ENCODE measurements at places on chromosomes 16 and 17. TPM values are rescaled to one million over a fixed set of nuclear protein-coding genes. Genes with fewer than 3 reads are reported as not detected.
A peak's percentile ranks its signal among the peaks of the same experiment; 100 is the strongest.

DNA sequence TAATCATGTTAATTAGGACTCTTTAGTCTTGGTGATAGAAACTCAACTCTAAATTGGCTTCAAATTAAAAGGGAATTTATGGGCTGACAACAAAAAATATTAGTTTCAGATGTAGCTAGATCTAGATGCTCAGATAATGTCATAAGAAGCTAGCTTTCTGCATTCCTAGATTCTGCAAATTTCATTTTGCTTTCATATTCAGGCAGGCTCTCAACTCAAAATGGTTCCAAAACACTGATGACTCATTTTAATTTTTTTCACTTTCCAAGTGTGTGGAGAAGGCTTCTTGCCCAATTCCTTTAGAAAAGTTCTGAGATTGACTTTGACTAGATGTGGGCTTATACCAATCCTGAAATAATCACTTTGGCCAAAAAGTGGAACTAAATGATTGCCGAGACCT is 236.7 kb upstream of the GOT2 start:
- no peak for DNase-seq

GRCh38 chr17:51088287-51088686 is 32.4 kb downstream of the SPAG9 start:
- DNase-seq, result no peak

MMP28 gene
- 2.4 TPM for polyA plus RNA-seq

SYCE1L gene
- polyA plus RNA-seq, result 7.1 TPM

P2RX1 gene
- polyA plus RNA-seq, result 0.93 TPM

DNA sequence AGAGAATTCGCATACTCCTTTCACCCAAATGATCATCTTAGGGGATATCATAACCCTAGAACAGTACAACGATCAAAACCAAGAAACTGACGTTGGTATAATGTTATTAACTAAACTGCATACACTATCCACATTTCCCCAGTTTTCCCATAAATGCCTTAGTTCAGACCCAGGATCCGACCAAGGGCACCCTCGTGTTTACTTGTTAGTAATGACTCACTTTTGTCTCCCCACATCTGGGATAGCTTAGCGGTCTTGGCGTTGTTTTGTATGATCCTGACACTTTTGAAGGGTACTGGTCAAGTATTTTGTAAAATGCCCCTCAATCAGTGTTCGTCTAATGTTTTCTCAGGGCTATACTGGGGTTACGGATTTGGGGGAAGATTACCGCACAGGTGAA is 8.0 kb downstream of the HS3ST3A1 start:
- no peak for DNase-seq

OTOP3 gene
- polyA plus RNA-seq, result not detected

GRCh38 chr16:77581706-77582105 is 140.6 kb upstream of the NUDT7 start:
- no peak for DNase-seq

DNA sequence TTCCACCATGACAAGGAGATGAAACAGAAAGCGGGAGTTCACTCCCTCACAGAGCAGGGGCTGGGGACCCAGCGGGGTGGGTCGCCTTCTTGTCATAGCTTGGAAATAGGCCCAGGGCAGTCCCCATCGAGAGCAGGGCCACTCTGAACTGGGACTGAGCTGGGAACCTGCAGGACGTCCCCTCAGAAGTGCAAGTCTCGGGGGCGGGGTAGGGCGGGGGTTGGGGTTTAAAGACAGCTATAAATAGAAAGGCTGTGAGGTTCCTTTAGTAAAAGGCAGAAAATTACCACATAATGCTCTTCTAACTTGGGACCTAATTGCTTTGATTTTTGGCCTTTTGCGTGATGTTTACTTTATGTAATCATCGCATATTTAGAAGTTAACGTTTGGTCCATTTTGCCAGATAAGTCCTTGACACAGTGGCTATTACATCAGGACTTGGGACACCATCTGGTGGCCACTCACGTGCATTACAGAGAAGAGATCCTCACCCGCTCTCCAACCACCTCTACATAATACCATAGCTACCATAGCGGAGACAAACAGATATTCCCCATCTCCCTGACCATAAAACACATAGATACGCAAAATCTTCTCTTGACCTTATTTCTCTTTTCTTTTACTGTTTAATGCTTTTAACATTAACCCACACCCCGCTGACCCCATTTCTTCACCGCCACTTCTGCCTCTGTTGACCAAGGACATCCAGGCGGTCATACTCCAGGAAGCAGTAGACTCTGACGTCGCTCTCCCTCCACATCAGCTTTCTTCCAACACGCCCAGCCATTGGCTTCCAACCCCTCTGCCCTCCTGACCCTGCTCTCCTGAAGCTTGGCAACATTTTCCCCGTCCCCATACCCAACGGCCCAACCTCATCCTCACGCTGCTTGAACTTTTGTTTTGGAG is 27.5 kb upstream of the PIK3R6 start:
- peak; percentile 58 for DNase-seq

DNA sequence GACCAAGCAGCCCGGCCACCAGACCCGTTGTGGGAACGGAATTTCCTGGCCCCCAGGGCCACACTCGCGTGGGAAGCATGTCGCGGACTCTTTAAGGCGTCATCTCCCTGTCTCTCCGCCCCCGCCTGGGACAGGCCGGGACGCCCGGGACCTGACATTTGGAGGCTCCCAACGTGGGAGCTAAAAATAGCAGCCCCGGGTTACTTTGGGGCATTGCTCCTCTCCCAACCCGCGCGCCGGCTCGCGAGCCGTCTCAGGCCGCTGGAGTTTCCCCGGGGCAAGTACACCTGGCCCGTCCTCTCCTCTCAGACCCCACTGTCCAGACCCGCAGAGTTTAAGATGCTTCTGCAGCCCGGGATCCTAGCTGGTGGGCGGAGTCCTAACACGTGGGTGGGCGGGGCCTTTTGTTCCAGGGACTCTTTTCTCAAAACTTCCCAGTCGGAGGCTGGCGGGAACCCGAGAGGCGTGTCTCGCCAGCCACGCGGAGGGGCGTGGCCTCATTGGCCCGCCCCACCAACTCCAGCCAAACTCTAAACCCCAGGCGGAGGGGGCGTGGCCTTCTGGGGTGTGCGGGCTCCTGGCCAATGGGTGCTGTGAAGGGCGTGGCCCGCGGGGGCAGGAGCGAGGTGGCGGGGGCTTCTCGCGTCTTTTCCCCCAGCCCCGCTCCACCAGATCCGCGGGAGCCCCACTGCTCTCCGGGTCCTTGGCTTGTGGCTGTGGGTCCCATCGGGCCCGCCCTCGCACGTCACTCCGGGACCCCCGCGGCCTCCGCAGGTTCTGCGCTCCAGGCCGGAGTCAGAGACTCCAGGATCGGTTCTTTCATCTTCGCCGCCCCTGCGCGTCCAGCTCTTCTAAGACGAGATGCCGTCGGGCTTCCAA is at the start of gene SLC2A4:
Gene SLC2A4 (plus strand): TSS at position 645 of the 879 bp plus-strand sequence. CDS start 217 bp downstream, at position 862.
- peak; percentile 95 for DNase-seq

- DNase-seq, result no peak
Observed at GRCh38 chr16:67210069-67210937, 11.4 kb downstream of the ELMO3 start.

GRCh38 chr16:60279061-60279665 is 1545.0 kb upstream of the GOT2 start:
- DNase-seq, result no peak

GRCh38 chr16:68756239-68756915 is 19.3 kb downstream of the CDH1 start:
- DNase-seq, result no peak

ALOX15B gene
- polyA plus RNA-seq, result 1.3 TPM

DNA sequence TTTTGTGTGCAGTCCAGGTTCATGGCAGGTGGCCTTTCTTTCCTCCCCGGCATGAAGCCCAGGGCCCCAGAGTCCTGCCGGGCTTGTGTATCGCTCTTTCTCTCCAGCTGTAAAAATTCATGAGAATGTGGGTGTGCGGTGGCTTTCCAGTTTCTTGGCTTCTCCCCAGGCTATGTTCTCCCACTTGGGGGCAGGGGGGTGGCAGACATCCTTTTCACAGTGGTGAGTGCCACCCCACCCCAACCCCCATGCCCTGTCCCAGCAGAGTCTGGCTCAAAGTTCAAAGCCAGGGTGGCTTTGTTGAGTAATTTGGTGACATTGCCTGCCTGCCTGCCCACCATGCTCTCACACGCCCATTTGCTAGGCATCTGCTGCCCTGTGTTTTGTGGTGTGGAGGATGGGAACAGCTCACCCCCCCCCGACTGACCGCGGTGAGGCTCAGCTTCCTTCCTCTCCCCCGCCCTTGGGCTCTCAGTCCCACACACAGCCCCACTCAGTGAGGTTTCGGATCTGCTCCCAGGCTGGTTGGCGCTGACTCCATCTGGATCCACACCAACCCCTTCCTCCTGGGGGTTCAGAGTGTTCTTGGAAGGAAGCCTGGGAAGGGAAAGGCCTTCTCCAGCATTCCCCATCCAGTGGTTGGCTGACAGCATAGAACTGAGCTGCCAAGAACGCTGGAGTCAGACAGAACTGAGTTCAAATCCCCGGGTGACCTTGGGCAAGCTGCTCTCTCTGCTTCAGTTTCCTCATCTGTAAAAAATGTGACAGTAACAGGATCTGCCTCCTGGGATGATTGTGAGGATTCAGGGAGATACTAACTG is 36.0 kb downstream of the CHD9 start:
- DNase-seq, result peak; percentile 61

DNA sequence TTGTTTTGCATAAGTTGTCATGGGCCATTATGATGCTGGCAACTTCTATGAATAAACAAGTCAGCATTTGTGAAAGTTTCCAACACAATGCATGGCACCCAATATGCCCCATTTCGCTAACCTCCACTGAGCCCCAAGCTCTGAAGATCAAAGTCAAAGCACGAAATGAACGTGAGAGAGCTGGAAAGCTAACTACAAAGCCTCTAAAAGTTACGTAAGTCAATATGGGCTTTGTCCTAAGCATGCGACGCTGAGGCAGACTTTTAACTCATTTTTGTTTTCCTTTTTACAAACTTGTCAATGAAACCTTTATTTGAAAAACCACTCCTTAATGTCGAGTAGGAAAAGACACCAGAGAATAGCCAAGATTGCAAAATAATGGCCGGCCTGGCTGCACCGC is 131.6 kb upstream of the NUDT7 start:
- DNase-seq, result no peak

TEDC2 gene
- polyA plus RNA-seq, result 14.2 TPM

DNA sequence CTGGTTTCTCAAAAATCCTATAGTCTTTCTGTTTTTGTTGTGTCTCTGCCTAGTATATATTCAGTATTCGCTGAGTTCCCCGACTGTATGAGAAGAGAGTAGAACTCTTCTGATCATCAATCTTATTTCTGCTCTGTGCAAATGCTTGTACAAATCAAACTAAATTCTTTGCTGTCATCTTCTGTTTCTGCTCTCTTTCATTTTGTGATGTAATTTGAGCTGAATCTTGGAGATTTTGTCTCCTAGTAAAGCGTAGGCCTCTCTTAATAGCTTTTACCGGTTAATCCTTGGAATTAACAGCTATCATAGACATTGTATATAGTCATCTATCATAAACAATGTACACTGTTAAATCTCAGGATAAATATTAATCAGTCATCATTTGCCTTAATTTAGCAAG is 61.9 kb downstream of the OMG start:
- no peak for DNase-seq

DNA sequence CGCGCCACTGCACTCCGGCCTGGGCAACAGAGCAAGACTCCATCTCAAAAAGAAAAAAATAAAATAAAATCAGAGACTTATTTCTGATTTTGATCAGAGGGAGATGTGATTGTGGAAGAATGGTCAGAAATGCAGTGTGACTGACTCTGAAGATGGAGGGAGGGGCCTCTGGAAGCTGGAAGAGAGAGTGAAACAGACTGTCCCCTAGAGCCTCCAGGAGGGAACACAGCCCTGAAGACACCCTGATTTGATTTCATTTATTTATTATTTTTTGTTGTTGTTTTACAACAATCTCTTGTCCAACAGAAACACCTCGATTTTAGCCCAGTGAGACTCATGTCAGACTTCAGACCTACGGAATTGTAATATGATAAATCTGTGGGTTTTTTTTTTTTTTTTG is 26.1 kb downstream of the BCL7C start:
- no peak for DNase-seq

TP53TG3F gene
- polyA plus RNA-seq, result not detected

LPO gene
- polyA plus RNA-seq, result 0.18 TPM

CETP gene
- 11.9 TPM for polyA plus RNA-seq

GRCh38 chr17:44247876-44248736 is 19.8 kb downstream of the SLC4A1 start:
- no peak for DNase-seq

DNA sequence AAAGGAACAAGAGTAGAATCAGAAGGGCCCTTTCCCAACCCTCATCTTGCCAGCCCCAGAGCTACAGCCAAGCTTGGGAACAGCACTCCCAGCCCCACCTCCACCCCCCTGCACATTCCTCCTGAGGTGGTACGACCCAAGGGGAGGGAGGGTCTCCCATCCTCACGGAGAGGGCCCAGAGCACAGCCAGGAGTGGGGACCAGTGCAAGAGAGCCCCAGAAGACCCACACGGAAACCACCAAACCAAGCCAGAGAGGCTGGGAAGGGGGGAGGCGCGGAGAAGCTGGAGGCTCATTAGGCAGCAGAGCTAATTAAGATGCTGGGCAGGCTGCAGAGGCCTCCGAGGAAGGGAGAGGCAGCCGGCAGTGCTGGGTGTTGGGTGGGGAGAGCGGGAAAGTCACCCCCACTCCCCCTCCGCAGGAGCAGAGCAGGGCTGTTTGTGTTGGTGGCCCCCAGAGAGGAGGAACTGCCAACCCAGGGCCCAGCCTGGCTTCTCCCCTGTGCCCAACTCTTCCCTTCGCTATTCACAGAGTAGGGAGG is 2.4 kb downstream of the CACNB1 start:
- DNase-seq, result no peak

DNA sequence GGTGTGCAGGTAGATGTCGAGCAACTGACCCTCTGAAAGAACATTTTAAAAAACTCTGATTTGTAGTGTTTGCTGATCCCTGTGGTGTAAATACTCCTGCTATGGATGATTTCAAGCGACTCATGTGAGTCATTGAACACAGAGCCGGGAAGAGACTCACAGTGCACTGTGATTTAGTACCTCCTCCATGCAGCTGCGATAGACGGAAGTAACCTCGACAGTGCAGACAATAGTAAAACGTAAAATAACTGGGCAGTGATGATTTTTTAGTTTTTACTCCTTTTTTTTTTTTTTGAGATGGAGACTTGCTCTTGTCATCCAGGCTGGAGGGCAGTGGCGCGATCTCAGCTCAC is 8.7 kb downstream of the TBX21 start:
- no peak for DNase-seq

GRCh38 chr17:38415250-38416194 is 12.7 kb upstream of the ARHGAP23 start:
- DNase-seq, result no peak

EMP2 gene
- polyA plus RNA-seq, result 20.7 TPM

DNA sequence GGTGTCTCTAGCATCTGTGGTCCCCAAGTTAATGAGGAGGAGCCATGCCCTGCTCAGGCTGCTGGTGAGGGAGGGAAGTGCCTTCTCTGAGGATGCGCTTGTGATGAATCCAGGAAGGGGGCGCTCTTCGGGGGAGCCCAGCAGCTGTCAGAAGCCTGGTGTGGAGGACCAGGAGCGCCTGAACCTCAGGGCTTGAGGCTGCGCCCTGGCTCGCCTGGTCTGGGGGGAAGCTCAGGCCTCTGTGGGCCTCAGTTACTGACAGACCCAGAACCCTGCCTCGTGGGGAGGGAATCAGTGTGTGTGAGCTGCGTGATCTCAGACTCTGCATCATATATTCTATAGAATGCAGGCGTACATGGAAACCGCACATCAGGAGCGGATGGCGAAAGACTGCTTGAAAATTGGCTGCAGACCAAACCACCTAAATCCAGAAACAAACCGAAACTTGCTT is 126.1 kb downstream of the SEC14L1 start:
- DNase-seq, result no peak

- no peak for DNase-seq
Observed at GRCh38 chr17:17196776-17197175, 9.4 kb downstream of the PLD6 start.

- no peak for DNase-seq
Observed at GRCh38 chr16:53043428-53043831, 9.3 kb downstream of the CHD9NB start.

CDR2L gene
- 11.4 TPM for polyA plus RNA-seq
